Smooth muscle cell of bladder (primary cell): ENCODE measurements at places on chromosomes 13 and 19. TPM values are rescaled to one million over a fixed set of nuclear protein-coding genes. Genes with fewer than 3 reads are reported as not detected.

Gene CD22
- total RNA-seq: 0.09 and 0.14 TPM in 2 replicates

Gene FOXA3
- total RNA-seq: not detected in 2 replicates

Gene PSG6
- total RNA-seq: not detected in 2 replicates

Gene JAK3
- total RNA-seq: 1.00 and 2.3 TPM in 2 replicates

Gene FGF22
- under 0.01 and 0.09 TPM in 2 replicates for total RNA-seq

Gene CDADC1
- 4.3 and 5.1 TPM in 2 replicates for total RNA-seq

Gene NALCN
- total RNA-seq: 5.1 and 11.6 TPM in 2 replicates

Gene MEIS3
- total RNA-seq: 81.5 and 86.7 TPM in 2 replicates

Gene ZIK1
- total RNA-seq: 5.4 and 5.5 TPM in 2 replicates

Gene DENND1C
- not detected in 2 replicates for total RNA-seq

Gene PSPN
- total RNA-seq: 0.43 and 0.92 TPM in 2 replicates

Gene KLK12
- not detected in 2 replicates for total RNA-seq

Gene ZNF708
- total RNA-seq: 3.2 and 3.8 TPM in 2 replicates
